ENCODE measurements at places on chromosomes 1 and 21.

GRCh38 chr1:165395478-165395877, 39.0 kb upstream of the LMX1A start:
- DNase-seq: no peak

- no peak for DNase-seq
Observed at GRCh38 chr1:159881622-159882526, 18.1 kb downstream of the CFAP45 start.

GRCh38 chr1:53552146-53552861, 93.1 kb downstream of the DMRTB1 start:
- no peak for DNase-seq

- DNase-seq: no peak
Observed at GRCh38 chr1:156122519-156123355, 8.2 kb downstream of the LMNA start.

- DNase-seq: no peak
Observed at GRCh38 chr1:167227934-167228378, 7.3 kb downstream of the POU2F1 start.

DNA sequence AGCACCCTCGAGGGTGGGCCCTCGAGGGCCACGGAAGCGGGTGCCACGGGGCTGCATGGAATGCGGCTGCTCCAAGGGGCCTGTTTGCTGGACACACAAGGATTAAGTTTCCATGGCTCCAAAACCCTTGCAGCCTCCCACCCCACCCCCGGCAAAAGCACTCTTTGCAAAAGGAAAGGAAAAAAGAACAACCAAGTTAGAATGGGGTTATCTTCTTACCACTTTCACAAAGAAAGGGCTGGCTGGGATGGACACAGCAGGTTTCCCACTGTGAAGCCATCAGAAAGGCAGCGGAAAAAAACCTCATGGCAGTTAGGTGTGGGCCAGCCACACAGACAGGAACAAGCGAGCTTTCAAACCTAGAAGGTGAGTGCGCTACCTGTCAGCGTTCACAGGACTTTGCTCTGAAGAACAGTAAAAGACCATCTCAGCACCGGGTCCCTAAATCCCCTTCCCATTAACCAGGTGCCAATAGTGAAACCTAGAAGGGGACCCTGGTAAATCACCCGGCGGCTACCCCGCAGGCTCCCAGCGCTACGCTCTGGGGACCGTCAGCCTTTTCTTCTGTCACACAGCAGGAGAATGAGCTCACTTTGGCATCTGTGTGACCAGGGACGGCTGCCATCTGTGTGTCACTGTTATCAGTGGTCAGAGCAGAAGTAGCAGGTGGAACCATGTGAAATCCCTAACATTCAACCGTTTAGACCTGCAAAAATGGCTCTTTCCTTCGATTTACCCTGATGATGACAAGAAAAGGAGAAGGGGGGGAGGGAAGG, 93.0 kb downstream of the SIM2 start:
- no peak for DNase-seq

DNA sequence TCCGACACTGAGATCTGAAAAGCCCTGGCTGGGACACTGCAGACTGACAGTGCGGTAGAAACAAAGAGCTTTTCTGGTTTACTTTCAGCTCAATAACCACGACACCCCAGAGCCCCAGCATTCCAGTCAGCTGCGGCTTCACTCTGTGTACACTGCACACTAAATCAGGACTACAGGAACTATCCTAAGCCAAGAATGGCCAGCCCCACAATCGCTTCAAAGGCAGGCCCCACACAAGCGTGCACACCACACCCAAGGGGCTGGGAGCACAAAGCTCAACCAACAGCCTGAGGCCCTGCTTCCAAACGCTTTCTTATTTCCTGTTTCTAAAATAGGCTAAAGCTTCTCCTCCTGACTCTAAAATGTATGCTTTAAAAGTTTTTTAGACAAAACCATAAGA, 28.4 kb downstream of the URB1 start:
- no peak for DNase-seq

DNA sequence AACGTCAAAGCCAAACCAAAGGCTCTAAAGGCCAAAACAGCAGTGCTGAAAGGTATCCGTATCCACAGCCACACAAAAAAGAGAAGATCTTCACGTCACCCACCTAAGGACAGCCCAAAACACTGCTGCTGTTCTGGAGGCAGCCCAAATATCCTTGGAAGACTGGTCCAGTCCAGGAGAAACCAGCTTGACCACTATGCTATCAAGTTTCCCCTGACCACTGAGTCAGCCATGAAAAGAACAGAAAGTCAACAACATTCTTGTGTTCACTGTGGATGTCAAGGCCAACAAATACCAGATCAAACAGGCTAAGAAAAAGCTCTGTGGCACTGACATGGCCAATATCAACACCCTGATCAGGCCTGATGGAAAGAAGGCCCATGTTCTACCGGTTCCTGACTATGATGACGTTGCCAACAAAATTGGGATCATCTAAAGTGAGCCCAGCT, 32.1 kb downstream of the ARID4B start:
- no peak for DNase-seq

- no peak for DNase-seq
Observed at GRCh38 chr1:169858467-169858866, 35.2 kb downstream of the SCYL3 start.

GRCh38 chr1:98472878-98473277, 188.6 kb upstream of the SNX7 start:
- DNase-seq: no peak

All from GM13976 (cell line).